ENCODE measurements at places on chromosomes 5 and 9.

DNA sequence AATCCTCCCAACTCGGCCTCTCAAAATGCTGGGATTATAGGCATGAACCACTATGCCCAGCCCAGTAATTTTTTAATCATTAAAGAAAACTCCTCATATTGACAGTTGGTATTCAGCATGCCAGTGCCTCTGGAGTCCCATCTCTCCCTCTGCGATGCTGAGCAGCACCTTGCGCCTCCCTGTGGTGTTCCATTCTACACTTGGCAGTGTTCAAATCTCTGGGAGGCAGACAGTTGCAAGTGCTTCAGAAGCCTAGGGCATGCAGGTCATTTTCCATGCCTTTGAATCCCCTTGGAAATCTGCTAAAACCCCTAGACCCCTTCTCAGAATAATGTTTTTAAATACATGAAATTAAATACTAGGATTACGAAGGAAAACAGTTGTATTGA is 41.3 kb downstream of the GARNL3 start:
- DNase-seq, result no peak

GRCh38 chr5:68140763-68141162 is 74.8 kb upstream of the PIK3R1 start:
- DNase-seq, result no peak

GRCh38 chr9:89863837-89864236 is 259.0 kb downstream of the GADD45G start:
- no peak for DNase-seq

DNA sequence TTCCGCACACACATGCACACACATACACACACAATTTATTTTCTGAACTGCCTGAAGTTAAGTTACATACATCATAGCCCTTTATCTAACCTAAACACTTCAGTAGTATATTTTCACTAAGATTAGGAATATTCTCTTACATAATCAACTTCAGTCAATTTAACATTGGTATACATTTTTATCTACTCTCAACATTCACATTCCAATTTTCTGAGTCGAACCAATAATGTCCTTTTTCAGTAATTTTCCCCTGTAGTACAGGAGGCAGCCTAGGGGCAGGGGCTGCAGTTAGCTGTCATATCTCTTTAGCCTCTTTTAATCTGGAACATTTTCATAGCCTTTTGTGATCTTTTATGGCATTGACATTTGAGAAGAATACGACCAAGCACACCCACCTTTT is 150.1 kb downstream of the DAB2IP start:
- DNase-seq, result no peak

GRCh38 chr9:97756991-97757390 is 59.9 kb upstream of the XPA start:
- DNase-seq, result no peak

All from inflammatory macrophage treated with lipopolysaccharide for 4 hours (primary cell).